ENCODE measurements at places on chromosomes 11 and 22. TPM values are rescaled to one million over a fixed set of nuclear protein-coding genes. Genes with fewer than 3 reads are reported as not detected.

DNA sequence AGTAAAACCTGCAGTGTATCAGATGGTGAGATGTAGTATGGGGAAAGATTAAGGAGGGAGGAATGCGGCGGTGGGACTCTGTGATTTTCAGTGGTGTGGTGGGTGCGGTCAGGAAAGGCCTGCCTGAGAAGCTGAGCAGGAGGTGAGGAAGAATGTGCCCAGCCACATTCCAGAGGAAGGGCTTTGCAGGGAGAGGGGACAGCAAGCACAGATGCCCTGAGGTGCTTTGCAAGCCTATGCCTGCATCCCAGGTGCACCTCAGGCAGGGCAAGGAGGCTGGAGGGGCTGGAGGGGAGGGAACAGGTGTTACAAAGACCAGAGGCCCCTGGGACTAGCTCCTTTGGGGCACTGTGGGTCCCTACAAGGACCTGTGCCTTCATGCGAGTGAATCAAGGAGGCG lies 42.1 kb downstream of the MYO7A start:
- no peak for DNase-seq

GRCh38 chr22:25057013-25057881 lies 104.7 kb downstream of the KIAA1671 start:
- DNase-seq: peak; percentile 26

TCIRG1 gene
- 39.2 TPM for total RNA-seq

DNA sequence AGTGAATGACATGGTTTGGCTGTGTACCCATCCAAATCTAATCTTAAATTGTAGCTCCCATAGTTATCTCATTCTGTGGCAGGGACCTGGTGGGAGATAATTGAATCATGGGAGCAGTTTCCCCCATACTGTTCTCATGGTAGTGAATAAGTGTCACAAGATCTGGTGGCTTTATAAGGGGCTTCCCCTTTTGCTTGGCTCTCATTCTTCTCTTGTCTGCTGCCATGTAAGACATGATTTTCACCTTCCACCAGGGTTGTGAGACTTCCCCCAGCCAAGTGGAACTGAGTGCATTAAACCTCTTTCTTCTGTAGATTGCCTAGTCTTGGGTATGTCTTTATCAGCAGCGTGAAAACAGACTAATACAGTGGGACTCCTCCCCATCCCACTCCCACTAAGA lies 11.1 kb downstream of the OR5A2 start:
- DNase-seq: no peak

DNA sequence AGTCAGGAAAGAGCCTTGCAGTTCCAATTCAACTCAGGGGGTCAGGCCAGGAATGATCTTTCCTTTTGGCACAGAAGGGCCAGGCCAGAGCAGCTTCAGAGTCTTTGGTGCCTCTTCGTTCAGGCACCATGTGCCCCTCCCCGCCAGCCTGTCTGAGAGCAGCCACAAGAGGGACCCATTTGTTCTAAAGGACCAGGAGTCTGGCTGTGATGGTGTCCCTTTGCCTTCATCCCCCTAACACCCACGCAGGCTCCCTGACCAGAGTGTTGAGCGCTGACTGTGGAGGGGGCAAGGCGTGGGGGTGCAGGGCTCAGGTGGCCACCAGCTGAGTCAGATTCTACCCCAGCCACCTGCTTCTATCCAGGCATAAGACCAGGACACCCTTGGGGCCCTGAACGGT lies 156.4 kb downstream of the TTC17 start:
- DNase-seq: no peak

All from RPMI7951 (cell line).